Globus pallidus (tissue), 1 donor: ENCODE measurements at places on chromosomes 3 and 15.

DNA sequence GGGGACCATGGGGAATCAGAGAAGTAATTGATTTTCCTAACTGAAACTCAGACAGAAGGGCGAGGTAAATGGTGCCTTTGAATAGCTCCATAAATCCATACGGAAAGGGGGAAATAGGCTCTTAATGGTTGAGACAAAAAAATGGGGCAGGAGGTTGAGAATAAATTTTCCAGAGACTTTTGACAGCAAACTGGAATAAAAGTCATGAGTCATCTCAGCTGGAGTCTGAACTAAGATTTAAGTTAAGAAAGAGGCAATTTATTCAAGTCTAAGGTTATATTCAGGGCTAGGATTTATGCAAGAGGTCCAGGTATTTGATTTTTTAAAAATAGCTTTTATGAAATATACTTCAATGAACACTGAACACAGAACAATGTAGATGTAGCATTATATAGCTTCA, 238.7 kb upstream of the RORA start:
- DNase-seq: no peak

DNA sequence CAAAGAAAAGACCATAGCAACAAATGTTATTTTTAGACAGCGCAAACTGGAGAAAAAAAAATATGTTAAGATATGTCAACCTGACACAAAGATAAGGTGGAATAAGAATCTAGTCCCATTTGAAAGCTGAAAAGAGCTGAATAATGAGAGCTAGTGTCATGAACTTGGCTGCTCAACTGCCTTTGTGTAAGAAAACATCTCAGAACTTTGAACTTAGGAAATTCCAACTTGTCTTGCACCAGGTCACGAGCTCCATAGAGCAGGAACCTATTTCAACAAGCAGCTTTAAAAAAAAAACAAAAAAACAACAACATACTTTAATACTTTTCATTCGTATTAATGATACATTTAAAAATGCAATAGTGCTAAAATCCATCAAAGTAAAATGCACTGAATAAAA, 79.5 kb downstream of the ZNF280D start:
- DNase-seq: no peak

DNA sequence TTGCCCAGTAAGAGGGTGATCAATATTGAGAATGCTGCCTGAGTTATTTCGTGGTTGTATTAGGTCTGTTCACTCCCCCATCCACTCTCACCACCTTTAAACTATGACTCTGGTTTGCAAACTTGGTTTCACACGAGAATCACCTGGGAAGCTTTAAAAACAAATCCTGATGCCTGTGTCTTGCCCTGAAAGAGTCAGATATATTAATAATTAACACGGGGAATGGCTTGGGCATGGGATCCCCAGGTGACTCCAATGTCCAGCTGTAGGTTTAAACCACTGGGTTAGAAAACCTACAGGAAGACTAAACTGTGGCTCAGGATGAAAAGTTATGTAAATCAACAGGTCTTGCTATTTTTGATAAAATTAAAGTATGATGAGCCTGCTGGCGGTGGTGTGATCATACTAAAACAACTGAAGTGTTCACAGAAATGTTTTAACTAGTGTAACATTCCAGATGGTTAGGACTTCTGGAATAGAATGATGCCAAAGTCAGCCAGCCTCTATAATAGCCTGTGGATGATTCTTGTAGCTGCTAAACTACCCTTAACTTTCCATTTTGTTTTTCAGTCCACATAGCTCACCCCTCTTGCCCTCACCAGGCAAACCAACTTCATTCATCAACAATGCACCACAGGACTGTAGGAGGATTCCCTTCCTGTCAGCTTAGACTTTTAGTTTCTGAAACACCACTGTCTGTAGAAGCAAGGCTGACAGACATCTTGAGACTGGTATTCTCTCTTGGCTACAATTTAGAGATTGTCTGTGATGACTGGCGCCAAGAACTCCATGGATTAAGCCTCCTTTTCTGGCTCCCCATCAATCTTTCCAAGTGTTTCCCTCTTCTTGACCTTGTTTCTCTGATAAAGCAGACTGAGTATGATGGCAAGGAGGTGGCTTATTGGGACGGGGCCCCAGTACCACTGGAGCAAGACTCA, 119.1 kb upstream of the ADAMTS9 start:
- DNase-seq: no peak

DNA sequence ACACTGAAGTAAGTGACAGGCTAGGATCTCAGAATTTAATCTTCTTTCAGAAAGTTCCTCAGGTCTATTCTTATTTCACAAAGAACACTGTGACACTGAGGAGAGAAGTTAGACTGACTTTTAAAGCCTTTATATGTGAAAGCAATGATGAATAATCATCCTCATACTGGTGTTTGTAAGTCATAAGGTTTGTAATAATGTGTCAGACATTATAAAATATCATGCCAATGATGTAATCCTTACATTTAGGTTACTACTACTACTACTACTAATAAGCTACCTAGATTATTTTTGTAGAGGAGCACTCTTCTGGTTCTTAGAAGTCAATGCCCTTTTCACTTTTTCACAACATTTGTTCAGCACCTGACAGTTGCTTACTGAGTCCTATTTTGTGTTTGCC, 33.4 kb downstream of the FANCD2OS start:
- DNase-seq: no peak

DNA sequence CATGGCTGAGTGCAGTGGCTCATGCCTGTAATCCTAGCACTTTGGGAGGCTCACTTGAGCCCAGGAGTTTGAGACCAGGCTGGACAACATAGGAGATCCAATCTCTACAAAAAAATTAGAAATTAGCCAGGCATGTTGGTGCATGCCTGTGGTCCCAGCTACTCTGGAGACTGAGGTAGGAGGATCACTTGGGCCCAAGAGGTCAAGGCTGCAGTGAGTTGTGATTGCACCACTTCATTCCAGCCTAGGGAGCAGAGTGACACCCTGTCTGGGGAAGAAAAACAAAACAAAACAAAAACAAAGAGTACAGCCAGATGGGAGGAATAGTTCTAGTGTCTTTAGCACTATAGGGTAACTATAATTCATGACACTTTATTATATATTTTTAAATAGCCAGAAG, 26.2 kb upstream of the COMMD4 start:
- no peak for DNase-seq

DNA sequence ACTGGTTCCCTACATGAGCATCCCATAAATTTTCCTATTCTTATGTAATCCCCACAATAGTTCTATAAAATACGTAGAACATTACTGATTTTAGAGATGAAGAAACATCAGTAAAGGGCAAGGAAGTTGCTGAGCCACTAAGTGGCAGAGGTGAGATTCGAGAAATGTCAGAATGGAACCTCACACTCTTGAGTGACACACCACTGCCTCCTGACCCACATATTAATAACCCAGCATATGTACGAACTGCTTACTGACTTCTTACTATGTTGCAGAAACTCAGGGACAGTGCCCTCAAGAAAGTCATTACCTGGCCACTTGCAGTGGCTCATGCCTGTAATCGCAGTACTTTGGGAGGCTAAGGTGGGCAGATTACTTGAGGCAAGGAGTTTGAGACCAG, 1022.4 kb downstream of the FHIT start:
- DNase-seq: no peak

DNA sequence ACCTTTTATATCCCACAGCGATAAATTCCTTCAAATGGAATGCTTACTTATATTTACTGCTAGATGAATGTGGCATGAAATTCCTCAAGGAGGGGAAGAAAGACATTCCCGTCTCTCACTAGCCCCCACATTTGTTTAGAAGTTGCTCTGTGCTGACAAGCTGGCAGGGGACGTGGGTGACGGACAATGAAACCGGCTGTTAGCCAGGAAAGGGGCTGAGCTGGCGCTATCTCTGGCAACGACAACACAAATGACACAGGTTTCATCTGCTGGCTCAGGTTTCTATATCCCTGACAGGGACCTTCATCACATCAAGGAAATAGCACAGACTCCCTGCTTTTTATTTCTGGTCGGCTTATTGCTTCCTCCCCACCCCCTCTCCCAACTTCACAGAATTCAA, 15.8 kb downstream of the RUVBL1 start:
- DNase-seq: no peak

GRCh38 chr15:55661428-55661827, 73.3 kb upstream of the PYGO1 start:
- DNase-seq: no peak

DNA sequence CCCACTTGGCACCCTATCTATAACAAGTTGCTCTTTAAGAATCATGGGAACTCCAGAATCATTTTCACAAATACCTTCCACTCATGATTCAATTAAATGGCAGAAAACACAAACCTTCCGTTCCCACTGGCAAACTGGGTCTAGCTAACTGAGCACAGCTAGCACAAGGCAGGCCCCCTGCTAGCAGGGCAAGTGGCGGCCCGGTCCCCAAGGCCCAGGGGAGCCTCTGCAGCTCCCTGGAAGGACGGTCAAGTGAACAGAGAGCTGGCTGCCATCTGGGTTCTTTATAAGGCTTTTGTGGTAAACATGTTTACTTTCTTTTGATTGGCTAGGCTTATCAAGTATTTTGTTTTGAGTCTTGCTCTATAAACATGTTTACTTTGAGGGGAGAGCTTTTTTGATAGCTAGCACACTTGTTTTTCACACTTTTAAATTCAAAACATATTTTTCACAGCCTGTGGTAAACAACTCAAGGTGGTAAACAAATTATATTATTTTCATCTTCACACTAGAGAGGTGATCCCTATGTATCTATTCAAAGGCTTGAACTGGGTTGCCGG, 81.4 kb downstream of the FOXP1 start:
- DNase-seq: no peak

DNA sequence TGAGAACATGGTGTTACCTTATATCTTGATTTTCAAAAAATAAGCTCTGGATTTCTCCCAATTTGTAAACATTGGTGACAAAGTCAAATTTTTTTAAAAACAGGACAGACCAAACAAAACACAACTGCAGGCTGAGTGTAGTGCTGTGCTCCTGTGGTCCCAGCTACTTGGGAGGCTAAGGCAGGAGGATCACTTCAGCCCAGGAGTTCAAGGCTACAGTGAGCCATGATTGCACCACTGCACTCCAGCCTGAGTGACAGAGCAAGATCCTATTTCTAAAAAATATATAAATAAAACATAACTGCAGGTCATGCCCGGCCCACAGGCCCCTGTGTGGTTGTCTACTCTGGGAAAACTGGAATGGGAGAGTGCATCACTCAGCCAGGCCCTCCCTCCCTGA, 4.0 kb upstream of the ZXDC start:
- DNase-seq: no peak

DNA sequence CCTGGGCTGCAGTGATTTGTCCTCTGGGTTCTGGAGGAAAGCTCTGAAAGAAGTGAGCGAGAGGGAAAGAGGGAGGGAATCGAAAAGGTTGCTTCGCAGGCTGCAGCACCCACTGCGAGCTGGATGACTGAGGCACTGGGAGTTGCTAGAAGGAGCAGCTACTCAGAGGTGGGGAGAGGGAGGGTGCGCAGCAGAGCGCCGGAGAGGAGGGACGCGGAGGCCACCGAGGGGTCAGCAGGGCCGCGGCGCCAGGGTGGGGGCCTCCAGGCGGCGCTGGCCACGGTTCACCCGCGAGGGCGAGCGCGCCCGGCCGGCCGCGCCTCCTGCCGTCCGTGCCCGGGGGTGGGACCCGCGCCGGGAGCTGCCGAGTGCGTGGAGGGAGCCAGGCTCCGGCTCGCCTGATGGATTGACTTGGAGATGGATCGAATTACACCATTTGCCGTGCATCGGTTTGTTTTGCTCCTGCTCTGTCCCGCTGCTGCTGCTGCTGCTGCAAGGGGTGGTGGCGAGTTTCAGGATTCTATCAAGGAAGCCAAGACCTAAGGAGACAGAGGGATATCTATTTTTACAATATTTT, at the start of gene SEMA6D:
Gene SEMA6D, plus strand, starts transcription at position 470 of the 577 bp plus-strand sequence. CDS start 42,294 bp downstream, outside the sequence.
- DNase-seq: peak; percentile 87

DNA sequence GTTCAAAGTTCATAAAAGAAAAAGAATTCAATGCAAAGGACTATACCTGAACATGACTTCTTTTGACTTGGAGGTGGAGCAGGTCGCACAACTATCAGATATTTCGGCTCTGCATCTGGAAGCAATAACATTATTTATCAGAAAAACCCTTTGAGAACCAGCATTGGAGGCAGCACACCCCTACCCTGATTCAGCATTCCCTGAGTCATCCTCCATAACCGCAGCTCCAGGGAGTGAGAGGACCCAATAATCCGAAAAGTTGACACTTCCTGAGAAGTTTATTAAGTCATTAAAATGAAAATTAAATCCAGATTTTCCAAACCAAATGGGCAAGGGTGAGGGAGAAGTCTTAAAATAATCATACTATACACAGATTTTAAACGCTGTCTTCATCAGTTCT, 90.6 kb downstream of the ABI3BP start:
- no peak for DNase-seq

DNA sequence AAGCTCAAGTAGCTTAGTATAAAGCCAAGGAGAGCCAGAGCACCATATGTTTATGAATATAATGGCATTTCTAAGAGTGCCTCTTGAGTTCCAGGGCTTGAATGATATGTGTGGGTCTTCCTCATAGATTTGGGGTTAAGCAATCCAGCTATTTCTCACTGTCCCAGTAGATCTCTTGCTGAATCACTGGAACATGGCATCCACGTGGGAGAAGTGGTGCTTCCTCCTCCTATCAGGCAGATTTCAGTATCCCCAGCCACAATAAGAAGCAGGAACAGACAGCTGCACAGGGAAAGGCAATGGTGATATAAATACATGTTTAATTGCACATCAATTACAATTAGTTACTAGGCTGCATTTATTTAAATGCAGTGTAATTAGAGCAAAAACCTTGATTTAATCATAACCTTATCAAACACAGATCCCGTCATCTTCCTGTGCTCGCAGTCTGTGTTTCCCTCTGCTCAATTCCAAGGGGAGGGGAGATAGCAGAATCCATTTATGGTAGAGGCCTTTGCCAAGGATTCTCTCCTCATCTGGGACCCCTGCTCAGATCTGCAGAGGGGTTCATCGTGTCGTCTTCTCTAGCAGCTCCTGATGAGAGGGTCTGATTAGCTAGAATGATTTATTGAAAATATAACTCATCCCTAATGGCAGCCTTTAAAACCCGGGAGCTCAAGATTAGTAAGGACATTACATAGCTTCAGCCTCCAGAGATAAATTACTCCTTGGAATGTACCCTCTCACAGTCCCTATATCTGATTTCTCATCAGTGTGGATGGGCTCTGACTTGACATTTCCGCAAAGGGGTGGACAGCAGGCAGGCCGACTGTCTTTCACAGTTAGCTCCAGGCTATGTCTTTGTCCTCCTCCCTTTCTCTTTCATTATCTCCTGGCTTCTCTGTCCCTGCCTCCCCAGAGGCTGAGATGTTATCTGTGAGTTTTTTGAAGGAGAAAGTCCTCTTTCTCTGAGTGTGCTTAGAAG, 775.9 kb downstream of the AGBL1 start:
- no peak for DNase-seq

- peak; percentile 24 for DNase-seq
These were observed 985 bp downstream of the LCMT2 start for GRCh38 chr15:43329217-43329959.
